ENCODE measurements at places on chromosomes 2 and 18.

DNA sequence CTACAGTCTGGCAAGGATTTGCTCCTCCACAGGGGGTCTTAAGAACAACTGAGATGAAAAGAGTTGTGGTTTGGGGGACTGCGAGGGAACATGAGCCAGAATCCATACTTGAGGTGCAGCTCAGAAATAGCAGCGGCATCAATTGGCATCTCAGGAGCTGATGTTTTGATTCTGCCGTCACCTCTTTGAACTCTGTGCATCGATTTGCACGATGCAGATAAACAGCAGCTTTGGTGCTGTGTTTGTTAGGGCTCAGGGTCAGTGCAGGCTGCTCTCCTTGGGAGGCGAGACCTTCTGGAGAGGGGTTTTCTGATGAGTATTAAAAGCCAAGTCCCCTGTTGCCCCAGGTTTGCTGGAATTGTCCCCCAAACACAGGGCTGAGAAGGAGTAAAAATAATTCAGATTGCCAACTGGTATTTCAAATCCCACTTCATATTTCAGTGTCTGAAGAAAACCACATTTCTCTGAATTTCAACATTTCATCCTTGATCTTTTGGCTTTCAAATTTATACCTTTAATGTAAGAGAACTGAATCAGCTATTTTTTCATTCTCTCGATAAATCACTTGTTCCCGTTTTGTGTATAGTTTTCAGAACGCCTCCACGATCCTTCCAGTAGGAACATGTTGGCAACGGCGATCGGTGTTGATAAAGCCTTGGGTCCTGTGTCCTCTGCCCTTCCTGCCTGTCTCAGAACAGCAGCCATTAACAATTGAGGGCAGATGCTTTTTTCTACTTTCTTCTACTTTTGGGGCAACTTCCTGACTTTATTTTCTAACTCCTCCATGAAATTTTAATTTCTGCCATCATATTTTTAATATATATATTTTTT is 65.0 kb downstream of the RAB31 start:
- DNase-seq: no peak

GRCh38 chr18:58242968-58243367 is 198.9 kb downstream of the NEDD4L start:
- DNase-seq: no peak

- DNase-seq: no peak
These were observed 141.3 kb upstream of the THUMPD2 start for GRCh38 chr2:39920307-39920801.

GRCh38 chr2:114651933-114652332 is 209.5 kb downstream of the DPP10 start:
- no peak for DNase-seq

- no peak for DNase-seq
These were observed 33.7 kb upstream of the C18orf32 start for GRCh38 chr18:49520661-49521145.

DNA sequence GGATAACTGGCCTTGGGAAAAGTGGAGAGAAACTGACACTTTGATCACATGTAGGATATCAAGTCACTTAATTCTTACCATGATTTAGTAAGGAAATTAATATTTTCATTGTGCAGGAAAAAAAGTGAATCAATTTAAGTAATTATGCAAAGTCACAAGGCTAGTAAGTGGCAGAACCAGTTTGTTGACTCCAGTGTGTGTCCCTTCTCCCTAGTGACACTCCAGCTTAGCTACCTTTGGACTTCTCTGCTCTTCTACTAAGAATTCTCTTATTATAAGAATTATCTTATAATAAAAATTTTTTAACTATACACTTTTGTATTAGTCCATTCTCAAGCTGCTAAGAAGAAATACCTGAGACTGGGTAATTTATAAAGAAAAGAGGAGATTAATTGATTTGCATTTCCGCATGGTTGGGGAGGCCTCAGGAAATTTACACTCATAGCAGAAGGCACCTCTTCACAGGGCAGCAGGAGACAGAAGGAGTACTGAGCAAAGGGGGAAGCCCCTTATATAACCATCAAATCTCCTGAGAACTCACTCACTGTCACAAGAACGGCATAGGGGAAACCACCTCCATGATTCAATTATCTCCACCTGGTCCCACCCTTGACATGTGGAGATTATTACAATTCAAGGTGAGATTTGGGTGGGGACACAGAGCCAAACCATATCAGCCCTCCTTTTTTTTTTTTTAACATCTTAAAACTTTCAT is 13.6 kb downstream of the COL4A4 start:
- no peak for DNase-seq

- no peak for DNase-seq
These were observed 68.1 kb downstream of the BOD1L2 start for GRCh38 chr18:57214976-57215375.

- DNase-seq: no peak
These were observed 7.5 kb downstream of the PARD6G start for GRCh38 chr18:80239830-80240229.

- DNase-seq: no peak
These were observed 108.4 kb upstream of the CDC42EP3 start for GRCh38 chr2:37779611-37780386.

DNA sequence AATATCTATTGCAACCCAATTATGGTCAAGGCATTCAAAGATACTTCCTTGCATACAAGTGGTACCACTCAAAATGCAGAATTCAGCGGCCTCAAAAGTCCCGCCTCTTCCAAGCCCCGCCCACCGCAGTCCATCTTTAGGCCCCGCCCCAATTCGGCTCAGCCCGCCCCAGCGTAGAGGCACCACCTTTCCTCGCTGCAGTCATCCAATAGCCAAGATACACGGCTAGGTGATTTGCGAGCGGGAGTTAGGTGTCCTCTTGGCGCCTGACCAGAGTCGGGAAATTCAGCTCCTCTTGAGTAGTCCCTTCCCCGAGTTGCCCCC is 431 bp upstream of the SEC11C start:
- peak; percentile 91 for DNase-seq

DNA sequence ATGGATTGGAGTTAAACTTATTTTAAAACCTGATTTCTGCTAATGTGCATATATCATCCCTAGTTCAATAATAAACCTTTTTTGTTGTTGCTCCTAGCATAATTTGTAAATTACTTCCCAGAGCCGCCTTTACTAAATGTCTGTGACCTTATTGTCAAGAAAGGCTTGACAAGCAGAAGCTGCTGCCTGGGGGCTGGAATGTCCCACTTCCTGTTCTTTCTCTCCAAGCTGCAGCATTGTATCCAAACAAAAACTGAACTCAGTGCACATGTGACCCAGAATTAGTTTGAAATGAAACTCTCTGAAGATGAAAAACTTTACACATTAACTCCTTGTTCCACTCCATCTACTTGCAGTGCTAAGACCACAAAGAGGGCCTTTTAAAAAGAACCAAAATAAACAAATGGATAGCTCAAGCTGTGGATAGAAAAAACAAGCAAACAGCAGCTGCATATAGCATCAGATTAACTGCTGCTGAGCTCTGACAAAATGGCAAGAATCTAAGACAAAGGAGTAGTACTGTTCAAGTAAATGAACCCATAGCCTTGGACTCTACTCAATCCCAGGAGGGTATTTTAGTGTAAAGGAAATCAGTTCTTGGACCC is 99.8 kb upstream of the NEUROD1 start:
- no peak for DNase-seq

DNA sequence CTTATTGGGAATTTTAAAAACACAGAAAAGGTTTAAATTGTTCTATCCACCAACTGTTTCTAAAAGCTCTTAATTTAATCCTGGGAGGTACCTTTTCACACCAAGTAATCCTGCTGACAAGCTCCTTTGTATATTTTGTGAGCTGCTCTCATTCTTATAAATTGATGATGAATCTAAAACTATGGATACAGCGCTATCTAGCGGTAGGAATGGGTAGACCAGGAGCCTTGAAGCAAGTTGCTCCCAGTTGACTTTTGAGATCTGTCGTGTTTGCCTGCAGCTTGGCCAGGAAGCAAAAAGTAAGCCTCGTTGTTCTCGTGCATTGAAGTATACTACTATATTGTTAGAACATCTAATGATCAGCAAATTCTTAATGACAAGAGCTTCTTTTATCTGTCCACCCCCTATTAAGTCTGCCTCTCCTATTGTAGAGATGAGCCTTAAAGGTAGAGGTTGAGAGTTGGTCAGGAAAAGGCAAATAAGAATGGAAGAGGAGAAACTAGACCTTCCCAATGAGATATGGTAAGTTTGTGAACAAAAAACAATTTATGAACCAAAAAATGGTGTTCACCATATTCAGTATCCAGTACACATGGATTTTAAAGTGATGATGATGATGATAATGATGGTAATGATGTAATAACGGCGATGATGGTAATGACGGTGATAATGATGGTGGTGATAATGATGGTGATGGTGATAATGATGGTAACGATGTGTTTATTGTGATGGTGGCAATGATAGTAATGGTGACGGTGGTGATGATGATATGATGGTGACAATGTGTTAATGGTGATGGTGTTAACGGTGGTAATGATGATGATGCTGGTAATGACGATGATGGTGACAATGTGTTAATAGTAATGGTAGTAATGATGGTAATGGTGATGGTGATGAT is 212.1 kb upstream of the NCKAP5 start:
- peak; percentile 59 for DNase-seq

DNA sequence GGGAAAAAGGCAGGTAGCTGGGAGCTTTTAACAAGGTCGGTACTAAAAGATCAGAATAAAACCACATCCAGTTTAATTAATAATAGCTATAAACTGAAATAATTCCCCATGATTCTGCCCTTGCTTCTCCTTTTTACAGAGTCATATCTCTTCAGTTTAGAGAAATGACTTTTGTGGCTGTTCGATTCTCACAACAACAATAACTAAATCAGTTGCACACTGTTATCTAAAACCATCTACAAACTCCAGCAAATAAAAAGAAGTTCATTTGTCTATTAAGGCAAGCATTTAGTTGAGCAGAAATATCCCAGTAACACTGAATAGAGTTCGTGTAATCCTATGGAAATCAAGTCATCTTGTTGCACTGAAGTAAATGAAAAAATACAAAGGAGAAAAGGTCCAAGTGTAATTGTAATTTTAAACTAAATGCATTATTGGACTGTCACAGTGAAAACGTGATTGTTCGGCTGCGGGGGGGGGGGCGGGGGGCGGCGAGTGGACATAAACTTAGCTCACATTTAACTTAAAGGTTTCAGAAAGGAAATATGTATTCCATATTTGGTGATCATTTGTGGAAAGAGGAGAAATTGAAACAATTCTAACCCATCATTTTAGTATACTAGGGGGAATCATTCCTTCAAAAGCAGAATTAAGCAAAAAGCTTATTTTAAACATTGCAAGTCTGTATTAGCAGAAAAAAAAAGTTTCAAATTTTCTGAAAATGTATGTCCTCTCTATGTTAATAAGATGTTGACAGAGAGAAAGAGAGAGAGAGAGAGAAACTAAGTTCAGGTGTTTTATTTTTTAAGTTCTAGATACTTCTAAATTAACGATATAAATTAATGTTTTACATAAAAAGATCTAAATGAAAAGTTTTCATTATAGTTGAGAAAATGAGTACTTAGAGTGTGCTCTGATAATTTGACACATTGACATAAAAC is 144.5 kb downstream of the MEIS1 start:
- no peak for DNase-seq

GRCh38 chr2:235685024-235685721 is 191.3 kb downstream of the AGAP1 start:
- no peak for DNase-seq

DNA sequence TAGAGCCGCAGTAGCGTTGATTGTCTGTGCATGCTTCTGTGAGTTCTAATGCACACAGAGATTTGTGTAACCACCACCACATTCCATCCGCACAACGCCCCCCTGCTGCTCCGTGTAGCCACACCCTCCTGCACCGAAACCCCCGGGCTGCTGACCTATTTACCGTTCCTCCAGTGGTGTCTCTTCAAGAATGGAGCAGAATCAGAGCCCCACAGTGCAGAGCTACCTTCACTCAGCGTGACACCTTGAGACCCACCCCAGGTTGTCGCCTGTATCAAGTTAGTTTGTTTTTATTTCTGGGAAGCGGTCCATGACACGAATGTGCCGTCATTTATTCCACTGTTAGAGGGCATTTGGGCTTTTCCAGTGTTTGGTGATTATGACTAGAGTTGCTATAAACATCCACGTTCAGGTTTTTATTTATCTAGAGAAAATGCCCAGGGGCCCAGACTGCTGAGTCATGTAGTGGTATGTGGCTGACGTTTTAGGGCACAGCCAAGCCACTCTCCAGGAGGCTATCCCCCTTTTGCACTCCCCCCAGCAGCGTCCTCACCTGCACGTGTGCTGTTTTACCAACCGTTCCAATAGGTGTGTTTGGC is 266.8 kb downstream of the NDUFA10 start:
- no peak for DNase-seq

DNA sequence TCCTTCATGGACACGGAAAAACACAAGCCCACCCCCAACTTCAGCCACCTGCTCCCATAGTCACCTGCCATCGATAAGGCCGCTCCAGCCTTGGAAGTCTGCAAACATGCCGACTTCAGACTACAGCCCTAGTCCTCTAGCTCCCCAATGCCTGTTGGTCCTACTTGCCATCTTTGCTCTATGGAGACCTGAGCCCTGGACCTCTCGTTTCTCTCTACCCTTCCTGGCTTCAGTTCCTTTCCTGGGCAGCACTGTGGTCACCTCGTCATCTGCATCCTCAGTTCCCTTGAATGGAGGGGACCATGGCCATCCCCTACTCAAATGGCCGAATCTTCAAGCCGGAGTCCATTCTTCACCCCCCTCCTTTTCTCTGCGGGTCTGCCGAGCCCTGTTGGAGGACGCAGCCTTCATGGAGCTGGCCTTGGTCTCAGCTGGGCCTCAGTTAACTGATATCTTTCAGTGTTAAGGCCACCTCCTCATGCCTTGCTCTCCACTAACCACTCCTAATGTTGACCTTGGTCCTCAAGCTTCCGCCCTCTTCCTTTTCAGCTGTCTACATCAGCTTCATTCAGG is 47.7 kb upstream of the GBX2 start:
- DNase-seq: no peak

DNA sequence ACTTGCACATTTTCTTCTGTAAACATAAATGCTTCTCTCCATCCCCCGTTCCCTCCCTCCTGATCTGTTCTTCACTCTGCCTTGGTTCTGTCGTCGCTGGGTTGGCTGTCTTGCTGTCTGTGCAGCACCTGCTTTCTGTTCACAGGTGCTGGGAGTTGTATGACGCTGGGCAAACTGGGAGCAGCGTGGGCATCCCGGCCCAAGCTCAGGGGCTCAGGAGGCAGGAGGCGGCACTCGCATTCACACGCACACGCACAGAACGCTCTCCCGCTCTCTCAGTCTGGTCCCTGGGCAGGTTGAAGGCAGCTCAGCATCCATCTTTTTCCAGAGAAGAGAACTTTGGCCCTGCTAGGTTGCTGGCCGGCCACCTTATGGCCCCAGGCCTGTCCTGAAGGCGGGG is 55.7 kb downstream of the GBX2 start:
- no peak for DNase-seq

- DNase-seq: no peak
These were observed 27.1 kb downstream of the PID1 start for GRCh38 chr2:229243890-229244560.

- DNase-seq: peak; percentile 14
These were observed 44.1 kb downstream of the KLHL29 start for GRCh38 chr2:23429036-23429435.

DNA sequence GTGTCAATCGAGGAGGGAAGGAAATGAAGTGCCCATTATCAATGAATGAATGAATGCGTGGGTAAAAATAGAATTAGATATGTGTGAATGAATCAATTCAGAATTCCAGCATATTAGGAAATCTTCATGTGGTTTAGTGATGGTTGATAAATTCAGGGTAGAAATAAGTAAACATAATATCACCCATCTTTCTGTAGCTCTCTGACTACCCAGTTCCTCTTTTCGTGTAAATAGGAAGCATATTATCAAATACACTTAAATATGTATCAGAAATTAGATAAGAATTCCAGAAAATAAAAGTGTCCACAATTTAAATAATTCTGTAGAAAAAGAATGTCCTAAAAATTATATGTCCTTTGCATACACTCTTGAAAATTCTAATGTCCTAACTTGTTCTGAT is 552.9 kb upstream of the LRATD1 start:
- DNase-seq: no peak

All from ecto neural progenitor cell (in vitro differentiated cells).